ENCODE measurements at places on chromosomes 11 and 22. TPM values are rescaled to one million over a fixed set of nuclear protein-coding genes. Genes with fewer than 3 reads are reported as not detected.

Gene POTEH
- not detected for total RNA-seq

Gene OR8A1
- total RNA-seq = not detected

Gene ANGPTL5
- 1.9 TPM for total RNA-seq

Gene MPZL3
- total RNA-seq = 3.8 TPM

Gene UPK3A
- total RNA-seq = 0.40 TPM

Gene FOLR3
- not detected for total RNA-seq

Gene TRIM49B
- not detected for total RNA-seq

DNA sequence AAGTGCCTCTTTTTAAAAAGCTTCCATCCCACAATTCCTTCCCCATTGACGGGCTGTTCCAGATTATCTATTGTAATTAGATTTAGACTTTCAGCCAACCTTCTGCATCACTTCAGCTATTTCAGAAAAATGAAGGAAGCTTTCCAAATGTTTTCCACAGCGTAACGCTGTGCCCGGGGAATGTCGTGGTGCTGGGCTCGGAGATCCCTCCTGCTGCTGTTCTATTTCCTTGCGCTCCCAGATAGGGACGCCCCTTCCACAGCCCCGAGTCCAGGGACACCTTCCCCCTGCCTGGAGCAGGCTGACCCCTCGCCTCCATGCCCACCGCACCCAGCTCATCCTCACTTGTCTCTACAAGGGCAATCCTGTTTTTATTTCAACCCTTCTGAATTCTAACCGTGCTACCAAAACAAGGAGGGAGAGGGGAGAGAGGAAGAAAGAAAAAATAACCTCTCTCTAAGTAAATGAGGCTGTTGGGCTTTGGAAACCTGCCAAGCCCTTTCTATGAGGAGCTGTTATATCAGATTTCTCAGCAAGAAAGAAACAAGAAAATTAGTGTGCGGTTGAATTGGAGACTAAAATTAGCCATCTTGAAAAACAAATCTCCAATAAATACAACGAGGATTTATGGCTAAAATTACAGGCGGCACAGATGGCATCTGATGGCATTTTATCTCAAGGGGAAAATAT, 366.9 kb downstream of the BRD1 start:
- DNase-seq = no peak

- no peak for DNase-seq
Measured at GRCh38 chr22:48893288-48894063, 934.2 kb downstream of the BRD1 start.

GRCh38 chr11:13594044-13594443, 74.4 kb upstream of the FAR1 start:
- no peak for DNase-seq

- peak; percentile 86 for DNase-seq
Measured at GRCh38 chr22:50184004-50184901, 1.5 kb upstream of the TRABD start.

GRCh38 chr22:26689513-26690301, 32.3 kb downstream of the MIAT start:
- no peak for DNase-seq

DNA sequence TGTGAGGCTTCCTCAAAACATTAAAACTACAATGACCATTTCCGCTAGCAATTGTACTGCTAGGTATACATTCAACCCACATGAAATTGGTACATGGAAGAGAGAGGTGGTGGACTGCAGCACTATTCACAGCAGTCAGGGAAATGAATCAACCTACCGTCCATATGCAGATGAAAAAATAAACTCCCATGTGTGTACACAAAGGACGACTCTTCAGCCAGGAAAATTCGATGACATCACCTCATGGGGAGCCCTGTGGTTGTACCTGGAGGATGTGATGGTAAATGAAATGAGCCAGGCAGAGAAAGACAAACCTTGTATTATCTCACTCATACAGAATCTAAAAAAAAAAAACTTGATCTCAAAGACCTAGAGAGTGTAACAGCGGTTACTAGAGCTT, 23.3 kb downstream of the RFPL3 start:
- no peak for DNase-seq

DNA sequence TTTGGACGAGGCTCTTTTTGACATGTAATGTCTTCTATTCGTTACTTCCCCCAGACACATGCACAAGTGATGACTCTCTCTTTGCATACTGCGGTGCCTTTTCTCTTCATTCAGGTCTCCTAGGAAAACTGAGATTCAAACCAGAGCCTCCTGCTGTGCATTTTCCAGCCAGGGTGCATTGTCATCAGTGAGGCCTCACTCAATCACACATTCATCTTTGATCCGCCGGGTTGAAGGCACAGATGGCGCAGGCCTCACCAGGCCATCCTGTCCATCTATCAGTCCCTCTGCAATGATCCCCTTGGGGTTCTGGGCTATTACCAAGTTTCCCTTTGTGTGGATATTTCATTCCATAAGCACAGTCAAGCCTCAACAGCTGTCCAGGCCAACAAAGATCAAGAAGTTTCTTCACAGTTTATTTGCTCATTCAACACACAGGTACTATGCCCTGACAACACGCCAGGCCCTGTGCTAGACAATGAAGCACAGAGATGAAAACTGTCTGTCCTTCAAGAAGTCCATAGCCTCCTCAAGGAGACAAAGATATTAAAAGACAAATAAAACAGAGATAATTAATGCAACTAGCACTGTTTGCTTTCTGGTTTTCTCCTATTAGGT, 107.8 kb downstream of the LARGE1 start:
- DNase-seq = no peak

GRCh38 chr11:134652586-134653255, 240.7 kb upstream of the B3GAT1 start:
- DNase-seq = no peak

DNA sequence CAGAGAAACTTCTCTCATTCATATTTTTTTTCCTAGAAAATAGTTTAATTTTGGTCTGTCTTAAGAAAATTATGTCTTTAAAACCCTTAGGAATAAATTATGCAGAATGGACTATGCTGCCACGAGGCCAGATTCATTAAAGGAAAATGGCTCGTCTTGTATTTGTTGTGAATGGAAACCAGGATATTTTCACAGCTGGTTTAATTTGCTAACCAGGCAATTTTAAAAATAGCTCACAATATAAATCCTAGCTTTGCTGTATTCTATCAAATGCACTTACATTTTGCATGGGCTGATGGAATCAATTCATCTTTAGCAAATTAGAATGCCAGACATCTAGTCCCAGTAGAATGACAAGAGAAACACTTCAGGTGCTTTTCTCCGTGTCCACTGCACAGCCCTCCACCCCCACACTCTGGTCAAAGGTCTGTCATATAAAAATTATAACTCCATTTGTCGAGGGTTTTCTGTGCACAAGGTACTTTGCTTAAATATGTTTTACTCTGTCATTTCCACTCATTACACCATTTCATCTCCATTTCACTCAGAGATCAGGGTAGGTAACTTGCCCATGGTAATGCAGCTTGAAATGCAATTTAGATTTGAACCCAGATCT, 20.3 kb upstream of the TNRC6B start:
- no peak for DNase-seq

DNA sequence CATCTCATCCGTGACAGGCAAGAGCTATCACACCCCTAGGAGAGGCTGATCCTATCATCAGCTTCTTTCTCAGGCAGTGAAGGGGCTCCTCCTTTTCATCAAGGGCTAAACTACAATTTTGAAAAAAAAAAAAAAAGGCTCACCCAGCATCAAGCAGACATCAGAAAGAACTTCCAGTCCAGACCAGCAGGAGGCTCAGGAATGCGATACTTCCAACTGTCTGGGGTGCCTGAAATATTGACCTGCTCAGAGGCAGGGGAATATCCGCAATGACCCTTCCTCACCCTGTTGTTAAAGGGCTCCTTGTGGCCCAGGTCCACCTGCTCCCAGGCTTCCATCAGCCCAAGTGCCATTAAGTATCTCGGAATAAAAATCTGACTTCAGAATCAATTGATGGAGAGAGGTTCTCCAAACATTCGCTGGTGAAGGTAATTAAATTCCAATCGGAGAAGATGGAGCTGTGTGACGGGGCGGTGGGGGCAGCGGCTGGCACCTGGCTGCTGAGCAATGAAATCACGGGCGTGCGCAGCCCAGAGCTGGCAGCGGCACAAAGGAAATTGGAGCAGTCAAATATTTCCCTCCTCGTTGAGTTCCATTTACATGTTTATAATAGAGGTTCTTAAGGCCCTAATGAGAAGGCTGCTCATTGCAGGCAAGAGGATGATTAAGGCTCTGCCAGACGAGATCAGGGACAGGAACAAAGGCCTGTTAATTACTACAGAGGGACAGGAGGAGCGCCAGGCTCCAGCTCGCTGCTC, 69.0 kb upstream of the THY1 start:
- DNase-seq = no peak
